NB4 (cell line): ENCODE measurements at places on chromosomes 2 and 18.

GRCh38 chr2:26864646-26865045, 16.7 kb downstream of the DPYSL5 start:
- no peak for DNase-seq

GRCh38 chr2:43024515-43025011, 201.8 kb downstream of the ZFP36L2 start:
- peak; percentile 66 for DNase-seq

GRCh38 chr2:233999182-233999581, 51.3 kb upstream of the SPP2 start:
- peak; percentile 5 for DNase-seq

DNA sequence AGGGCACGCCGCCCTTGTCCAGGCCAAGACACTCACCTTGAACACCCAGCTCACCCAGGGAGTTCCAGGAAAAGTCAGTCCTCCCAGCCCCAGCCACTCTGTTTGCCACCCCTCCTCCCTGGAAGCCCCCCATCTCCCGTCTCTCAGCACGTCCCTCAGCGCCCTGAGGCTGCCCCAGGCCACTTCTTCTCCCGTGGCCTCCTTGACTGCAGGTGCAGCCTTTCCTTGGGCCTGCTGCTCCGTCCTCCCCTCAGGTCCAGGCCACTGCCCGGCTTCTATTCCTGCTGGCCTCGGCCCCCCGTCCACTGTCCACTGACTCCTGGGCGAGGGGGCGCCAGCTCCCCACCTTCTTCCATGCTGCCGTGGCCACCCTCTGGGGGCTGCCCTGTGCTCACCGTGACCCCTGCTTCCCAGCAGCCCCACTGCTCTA, 239.1 kb downstream of the HDAC4 start:
- DNase-seq, result no peak

DNA sequence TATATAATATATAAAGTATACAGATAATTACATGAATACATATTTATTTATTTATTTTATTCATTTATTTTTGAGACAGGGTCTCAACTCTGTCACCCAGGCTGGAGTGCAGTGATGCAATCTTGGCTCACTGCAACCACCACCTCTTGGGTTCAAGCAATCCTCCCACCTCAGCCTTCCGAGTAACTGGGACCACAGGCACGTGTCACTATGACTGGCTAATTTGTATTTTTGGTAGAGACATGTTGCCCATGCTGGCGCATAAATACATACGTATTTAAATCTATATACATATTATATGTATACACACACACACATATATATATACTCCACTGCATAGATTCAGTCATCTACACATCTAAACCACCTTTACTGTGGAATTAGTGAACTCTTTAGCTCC, 20.6 kb upstream of the NDUFV2 start:
- peak; percentile 42 for DNase-seq

- no peak for DNase-seq
These were observed 49.1 kb downstream of the CCDC195 start for GRCh38 chr2:224666951-224667553.
